SJSA1 (cell line): ENCODE measurements at places on chromosomes 11 and 22. TPM values are rescaled to one million over a fixed set of nuclear protein-coding genes. Genes with fewer than 3 reads are reported as not detected.
A peak's percentile ranks its signal among the peaks of the same experiment; 100 is the strongest.

- DNase-seq = no peak
Observed at GRCh38 chr11:84882056-84882455, 745.1 kb downstream of the DLG2 start.

DNA sequence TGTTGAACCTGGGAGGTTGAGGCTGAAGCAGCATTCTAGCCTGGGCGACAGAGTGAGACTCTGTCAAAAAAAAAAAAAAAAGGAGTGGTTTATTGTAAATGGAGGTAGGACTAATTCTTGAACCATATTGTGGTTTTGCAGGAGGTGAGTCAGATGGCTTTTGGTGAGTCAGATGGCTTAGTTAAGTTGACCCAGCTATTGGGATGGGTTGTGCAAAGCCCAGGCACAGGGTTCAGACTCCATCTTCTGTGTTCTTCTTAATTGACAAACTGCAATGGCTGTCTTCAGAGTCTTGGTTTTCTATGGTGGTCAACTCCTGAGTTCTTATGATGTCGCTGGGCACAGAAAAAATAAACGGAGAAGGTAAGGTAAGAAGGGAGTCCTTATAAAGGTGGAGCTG is 182.7 kb downstream of the ADAMTS15 start:
- peak; percentile 30 for DNase-seq

- DNase-seq = peak; percentile 77
Observed at GRCh38 chr22:38700270-38700788, 414 bp downstream of the JOSD1 start.

Gene AAMDC
- total RNA-seq = 34.5 and 52.8 TPM in 2 replicates
